ENCODE measurements at places on chromosomes 12 and 14. TPM values are rescaled to one million over a fixed set of nuclear protein-coding genes. Genes with fewer than 3 reads are reported as not detected.

DNA sequence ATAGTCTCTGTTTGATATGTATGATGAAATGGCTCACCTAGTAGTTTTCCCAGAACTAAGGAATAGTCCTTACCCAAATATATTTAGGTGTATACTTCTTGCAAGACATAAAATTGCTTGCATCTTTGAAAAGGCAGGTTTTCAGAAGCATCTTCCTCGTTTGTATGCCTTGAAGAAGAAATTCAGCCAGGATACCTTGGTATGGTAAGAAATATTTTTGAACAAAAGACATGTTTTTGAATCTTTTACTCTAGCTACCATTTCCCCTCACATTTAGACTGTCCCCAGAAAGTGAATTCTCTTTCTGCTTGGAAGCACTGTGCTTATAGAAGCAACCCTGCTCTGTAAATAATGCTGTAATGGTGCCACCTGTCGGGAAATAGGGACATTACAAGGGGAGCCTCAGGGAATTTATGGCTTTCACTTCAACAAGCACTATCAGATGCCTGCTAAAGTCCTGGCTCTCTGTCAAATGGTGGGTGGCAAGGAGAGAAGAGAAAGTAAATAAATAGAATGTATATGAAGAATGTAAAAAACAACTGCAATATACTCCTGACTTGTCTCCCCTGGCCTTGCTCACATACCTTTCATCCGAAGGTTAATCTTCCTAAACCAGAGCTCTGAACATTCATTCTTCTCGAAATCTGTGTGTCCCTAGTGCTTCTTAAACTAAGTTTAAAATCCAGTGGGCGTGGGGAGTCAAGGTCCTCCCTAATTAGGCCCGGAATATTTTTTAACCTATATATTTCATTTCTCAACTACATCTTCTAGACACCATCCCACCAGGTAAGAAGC, 6.1 kb downstream of the CCDC184 start:
- no peak overlapping the region for H3K4me3 ChIP-seq
- H3K36me3 ChIP-seq: no peaks in the 10 kb centered on the region
- no peaks in the 10 kb centered on the region for H3K27me3 ChIP-seq
- H3K4me1 ChIP-seq: no peaks in the 10 kb centered on the region
- no peak overlapping the region for H3K27ac ChIP-seq

- DNase-seq: no peak
- no peaks in the 10 kb centered on the region for H3K4me1 ChIP-seq
- no peak overlapping the region for H3K27ac ChIP-seq
- H3K27me3 ChIP-seq: no peaks in the 10 kb centered on the region
These were observed 913.1 kb upstream of the FBXO33 start for GRCh38 chr14:40345334-40345733.

DNA sequence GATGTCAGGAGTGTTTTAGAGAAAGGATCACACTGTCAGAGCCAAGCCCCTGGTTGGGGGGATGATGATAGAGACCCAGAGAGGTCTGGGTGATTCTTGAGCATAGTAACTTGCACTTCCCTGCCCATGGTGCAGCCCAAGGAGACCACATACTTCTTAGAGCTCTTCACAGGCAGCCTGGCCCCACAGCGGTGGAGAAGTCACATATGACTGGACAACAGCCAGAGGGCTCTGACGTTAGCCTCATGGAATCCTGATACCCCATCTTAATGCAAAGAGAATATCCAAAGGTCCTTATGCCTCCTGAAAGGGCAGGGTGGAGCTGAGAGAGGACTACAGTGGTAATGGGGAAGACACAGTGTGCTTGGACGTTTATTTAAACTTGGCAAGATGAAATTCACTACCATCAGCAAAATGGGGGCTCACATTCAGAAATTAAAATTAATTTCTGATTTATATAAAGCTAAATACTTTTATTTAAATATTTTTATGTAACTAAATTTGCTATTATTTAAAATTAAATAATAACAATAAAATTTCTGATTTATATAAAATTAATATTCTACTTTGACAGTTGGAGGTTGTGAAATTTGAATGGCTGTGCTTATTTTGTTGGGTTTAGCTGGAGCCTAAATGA, 131.3 kb downstream of the KTN1 start:
- no peaks in the 10 kb centered on the region for H3K27me3 ChIP-seq
- H3K4me3 ChIP-seq: no peak overlapping the region
- DNase-seq: no peak
- no peak overlapping the region for H3K27ac ChIP-seq
- H3K4me1 ChIP-seq: peaks cover 3% of the 10 kb centered on the region

Gene BEST3
- total RNA-seq: not detected

- no peaks in the 10 kb centered on the region for H3K36me3 ChIP-seq
- DNase-seq: no peak
These were observed 3.6 kb downstream of the SMIM41 start for GRCh38 chr12:52082988-52083637.

DNA sequence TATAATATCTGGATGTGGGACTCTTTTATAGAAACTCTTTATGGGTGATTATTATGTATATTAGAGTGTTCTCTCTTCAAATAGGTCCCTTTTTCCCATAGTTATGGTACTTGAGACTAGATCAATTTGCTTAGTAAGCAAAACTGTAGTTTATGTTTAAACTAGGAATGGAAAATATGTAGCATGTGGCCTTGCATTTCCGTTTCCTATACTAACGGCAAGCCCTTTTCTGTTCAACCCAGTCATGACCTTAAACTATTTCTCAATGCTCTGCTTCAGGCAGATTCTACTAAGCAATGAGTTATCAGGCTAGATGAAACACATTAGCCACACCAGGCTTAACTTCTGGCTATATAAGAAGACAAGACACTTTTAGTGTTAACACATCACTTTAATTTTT, 84.6 kb downstream of the OTOGL start:
- H3K27ac ChIP-seq: no peak overlapping the region
- no peaks in the 10 kb centered on the region for H3K36me3 ChIP-seq
- no peaks in the 10 kb centered on the region for H3K4me1 ChIP-seq
- DNase-seq: no peak
- H3K4me3 ChIP-seq: no peak overlapping the region
- H3K27me3 ChIP-seq: no peaks in the 10 kb centered on the region

Gene RASSF9
- 6.5 TPM for total RNA-seq

Gene TAS2R8
- total RNA-seq: not detected

DNA sequence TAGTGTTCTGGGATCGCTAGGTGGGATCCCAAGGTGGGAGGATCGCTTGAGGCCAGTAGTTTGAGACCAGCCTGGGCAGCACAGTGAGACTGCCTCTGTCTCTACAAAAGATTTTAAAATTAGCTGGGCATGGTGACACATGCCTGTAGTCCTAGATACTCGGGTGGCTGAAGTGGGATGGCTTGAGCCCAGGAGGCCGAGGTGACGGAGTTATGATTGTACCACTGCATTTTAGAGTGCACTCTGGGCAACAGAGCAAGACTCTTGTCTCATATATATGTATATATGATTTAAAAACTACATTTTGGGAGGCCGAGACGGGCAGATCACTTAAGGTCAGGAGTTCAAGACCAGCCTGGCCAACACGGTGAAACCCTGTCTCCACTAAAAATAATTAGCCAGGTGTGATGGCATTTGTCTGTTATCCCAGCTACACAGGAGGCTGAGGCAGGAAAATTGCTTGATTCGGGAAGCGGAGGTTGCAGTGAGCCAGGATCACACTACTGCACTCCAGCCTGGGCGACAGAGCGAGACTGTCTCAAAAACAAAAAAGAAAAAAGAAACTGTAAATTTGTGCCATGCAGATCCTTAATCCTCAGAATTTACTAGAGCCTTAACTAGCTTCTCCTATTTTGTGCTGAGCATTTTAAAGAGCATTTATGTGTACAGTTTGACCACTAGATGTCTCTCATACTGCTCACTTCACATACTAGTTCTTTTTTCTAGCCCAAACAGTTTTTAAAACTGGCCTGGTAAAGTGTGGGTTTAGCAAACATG, 114.8 kb downstream of the MON2 start:
- H3K36me3 ChIP-seq: no peaks in the 10 kb centered on the region
- H3K27me3 ChIP-seq: no peaks in the 10 kb centered on the region
- DNase-seq: no peak
- no peaks in the 10 kb centered on the region for H3K4me1 ChIP-seq
- no peak overlapping the region for H3K27ac ChIP-seq

DNA sequence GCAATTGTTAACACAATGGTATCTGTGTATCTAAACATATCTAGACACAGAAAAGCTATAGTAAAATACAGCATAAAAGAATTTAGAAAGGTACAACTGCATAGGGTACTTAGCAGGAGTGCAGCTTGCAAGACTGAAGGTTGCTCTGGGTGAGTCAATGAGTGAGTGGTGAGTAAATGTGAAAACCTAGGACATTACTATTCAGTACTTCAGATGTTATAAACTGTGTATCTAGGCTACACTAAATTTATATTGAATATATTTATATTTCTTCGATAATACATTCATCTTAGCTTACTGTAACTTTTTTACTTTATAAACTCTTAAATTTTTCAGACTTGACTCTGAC, 409.0 kb upstream of the DCN start:
- DNase-seq: no peak
- no peak overlapping the region for H3K27ac ChIP-seq
- H3K36me3 ChIP-seq: no peaks in the 10 kb centered on the region
- H3K4me1 ChIP-seq: no peaks in the 10 kb centered on the region
- H3K27me3 ChIP-seq: no peaks in the 10 kb centered on the region

Gene MYO1H
- not detected for total RNA-seq

Gene KCNC2
- total RNA-seq: not detected

DNA sequence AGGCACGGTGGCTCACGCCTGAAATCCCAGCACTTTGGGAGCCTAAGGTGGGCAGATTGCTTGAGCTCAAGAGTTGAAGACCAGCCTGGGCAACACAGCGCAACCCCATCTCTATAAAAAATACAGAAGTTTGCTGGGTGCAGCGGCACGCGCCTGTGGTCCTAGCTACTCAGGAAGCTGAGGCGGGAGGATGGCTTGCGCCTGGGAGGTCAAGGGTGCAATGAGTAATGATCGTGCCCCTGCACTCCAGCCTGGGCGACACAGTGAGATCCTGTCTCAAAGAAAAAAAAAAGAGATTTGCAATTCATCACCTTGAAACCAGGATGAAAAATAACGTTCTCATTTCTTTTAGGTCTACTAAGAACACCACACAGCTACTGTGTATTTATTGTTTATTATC, 4.0 kb downstream of the STX2 start:
- no peaks in the 10 kb centered on the region for H3K4me1 ChIP-seq
- H3K27me3 ChIP-seq: no peaks in the 10 kb centered on the region
- no peaks in the 10 kb centered on the region for H3K36me3 ChIP-seq
- H3K4me3 ChIP-seq: no peak overlapping the region
- H3K27ac ChIP-seq: no peak overlapping the region
- DNase-seq: no peak

GRCh38 chr12:125210104-125210755, 145.0 kb downstream of the AACS start:
- H3K4me3 ChIP-seq: no peak overlapping the region
- no peak overlapping the region for H3K27ac ChIP-seq
- no peaks in the 10 kb centered on the region for H3K4me1 ChIP-seq
- H3K36me3 ChIP-seq: no peaks in the 10 kb centered on the region
- H3K27me3 ChIP-seq: no peaks in the 10 kb centered on the region

DNA sequence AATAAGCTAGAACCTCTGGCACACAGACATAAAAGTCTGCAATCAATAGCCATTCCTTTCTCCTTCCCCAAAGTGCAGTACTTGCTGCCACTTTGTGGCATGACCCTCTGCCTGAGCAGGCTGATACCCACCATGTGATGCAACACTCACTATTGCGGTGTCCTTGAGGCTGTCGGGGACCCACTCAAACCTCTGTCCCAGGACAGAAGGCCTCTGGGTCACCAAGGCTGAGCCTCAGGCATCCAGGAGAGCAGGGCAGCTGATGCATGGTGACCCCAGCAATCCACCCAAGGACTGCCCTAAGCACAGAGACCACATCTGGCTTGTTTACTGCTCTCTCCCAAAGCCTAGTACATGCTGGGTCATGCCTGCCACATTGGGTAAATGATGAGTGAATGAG, 114.2 kb downstream of the DPF3 start:
- H3K36me3 ChIP-seq: no peaks in the 10 kb centered on the region
- H3K27me3 ChIP-seq: no peaks in the 10 kb centered on the region
- H3K4me3 ChIP-seq: no peak overlapping the region
- no peaks in the 10 kb centered on the region for H3K4me1 ChIP-seq

Gene TMBIM6
- 290 TPM for total RNA-seq

DNA sequence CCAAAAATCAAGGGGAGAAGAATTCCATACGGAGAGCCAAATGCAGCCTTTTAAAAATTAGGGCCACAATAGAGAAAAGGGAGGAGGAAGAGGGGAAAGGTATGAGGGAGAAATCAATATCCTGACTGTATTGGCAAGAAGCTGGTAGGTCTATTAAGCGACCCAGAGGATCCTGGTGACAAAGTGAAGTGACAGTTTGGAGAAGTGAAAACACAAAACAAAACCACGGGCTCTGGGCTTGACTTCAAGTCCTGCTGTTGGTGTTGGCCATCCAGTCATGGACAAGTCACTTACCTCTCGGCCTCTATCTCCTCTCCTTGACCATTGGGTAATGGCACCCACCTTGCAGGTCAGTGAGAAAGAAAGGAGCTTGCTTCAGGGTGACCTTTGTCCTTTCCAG, 47.0 kb upstream of the KCNA5 start:
- H3K27ac ChIP-seq: no peak overlapping the region
- H3K36me3 ChIP-seq: no peaks in the 10 kb centered on the region
- no peaks in the 10 kb centered on the region for H3K4me1 ChIP-seq
- H3K27me3 ChIP-seq: no peaks in the 10 kb centered on the region
- H3K4me3 ChIP-seq: no peak overlapping the region
- no peak for DNase-seq

DNA sequence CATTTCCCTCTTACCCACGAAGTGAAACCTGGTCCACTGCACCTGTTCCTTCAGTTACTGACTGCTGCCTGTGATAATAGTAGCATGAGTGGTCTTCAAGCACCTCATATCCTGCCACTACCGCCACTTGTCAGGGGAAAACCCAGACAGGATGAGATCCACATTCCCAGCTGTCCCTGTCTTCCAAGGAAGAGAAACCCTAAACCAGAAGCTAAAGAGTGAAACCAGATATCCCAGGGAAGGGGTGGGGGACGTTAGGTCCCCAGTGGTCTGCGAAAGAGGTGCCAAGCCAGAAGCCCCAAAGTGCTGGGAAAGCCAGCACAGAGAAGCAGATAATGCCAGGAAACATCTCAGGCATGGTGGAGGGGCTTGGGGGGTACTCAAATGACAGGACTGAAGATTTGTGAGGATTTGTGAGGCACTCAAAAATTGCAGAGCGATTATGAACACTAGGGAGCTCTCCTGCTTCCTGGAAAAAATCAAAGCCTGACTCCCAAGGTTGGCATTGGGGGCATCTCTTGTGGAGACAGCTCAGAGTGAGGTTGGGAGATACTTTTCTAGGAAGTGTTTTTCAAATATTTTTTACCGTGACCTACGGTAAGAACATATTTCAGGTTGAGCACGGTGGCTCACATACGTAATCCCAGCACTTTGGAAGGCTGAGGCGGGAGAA, 77.9 kb downstream of the TMEM30B start:
- no peak overlapping the region for H3K4me3 ChIP-seq
- H3K4me1 ChIP-seq: no peaks in the 10 kb centered on the region
- DNase-seq: no peak
- H3K27me3 ChIP-seq: no peaks in the 10 kb centered on the region
- H3K27ac ChIP-seq: no peak overlapping the region
- no peaks in the 10 kb centered on the region for H3K36me3 ChIP-seq
